ENCODE measurements at places on chromosomes 1 and 21.

DNA sequence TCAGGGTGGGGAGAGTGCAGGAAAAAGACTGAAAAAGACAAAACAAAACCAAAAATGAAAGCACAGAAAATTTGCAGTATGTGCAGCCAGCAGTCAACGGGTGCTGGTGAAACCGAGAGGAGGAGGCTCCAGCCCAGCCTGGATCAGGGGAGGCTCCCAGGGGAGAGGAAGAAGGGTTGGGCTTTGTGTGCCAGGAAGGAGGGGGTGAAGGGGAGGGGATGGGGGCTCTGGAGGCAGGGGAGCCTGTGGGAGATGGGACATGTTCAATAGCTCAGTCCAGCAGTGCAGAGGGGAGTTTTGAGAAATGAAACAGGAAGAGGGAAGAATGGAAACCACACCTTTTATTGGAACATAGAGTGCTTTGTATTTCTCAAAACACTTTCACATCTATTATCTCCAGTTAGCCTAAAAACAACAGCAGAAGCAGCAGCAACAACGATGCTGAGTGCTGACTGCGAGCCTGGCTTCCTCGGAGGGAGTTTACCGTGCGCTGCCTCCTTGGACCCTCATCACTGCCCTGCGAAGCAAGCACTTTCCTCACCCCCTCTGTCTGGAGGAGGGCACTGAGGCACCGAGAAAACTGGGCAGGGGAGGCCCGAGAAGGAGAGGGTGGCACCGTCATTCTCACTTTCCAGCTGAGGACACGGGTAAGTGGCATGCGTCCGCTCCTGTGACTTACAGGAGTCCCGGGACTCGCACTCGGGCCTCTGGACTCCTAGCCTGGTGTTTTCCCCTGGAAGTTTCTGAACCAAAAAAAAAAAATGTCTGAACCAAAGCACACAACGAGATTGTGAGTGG lies 62.9 kb downstream of the MDM4 start:
- DNase-seq = no peak

- DNase-seq = no peak
Observed at GRCh38 chr1:62282909-62283755, 36.1 kb downstream of the KANK4 start.

DNA sequence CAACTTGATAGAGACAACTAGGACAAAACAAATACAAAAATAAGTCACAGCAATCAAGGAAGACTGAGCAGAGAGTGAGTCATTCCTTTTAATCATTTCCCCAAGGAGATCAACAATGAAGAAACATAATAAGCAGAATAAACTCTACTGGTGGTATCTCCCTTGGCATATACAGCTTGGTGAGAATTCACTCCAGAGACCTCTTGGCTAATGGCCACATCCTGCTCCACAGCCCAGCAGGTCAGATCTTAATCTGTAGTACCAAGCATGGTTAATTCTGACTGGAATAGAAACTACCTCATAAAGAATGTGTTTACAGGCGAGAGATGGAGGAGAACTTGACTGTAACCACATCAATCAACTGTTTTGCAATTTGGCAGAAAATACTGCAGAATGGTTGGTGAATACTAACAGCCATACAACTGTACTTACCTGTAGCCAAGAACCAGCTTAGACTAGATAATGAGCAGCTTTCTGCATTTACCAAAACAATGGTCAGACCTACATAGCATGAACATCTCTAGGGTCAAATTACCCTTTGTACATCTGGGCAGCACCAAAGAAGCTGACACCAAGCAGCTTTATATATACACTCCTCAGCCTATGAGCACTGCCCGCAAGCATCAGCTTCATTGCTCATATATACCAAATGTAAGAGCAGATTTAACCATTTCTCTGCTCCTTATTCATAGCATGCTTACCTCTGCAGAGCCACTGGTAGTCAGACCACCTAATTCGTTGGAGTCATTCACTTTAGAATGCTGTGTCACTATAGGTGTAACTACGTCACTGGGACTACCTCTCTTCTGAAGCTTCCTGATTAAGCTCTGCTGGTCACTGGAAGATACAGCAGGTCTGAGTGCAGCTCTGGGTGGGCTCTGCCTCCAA lies 51.0 kb downstream of the KIAA0319L start:
- peak; percentile 92 for DNase-seq

DNA sequence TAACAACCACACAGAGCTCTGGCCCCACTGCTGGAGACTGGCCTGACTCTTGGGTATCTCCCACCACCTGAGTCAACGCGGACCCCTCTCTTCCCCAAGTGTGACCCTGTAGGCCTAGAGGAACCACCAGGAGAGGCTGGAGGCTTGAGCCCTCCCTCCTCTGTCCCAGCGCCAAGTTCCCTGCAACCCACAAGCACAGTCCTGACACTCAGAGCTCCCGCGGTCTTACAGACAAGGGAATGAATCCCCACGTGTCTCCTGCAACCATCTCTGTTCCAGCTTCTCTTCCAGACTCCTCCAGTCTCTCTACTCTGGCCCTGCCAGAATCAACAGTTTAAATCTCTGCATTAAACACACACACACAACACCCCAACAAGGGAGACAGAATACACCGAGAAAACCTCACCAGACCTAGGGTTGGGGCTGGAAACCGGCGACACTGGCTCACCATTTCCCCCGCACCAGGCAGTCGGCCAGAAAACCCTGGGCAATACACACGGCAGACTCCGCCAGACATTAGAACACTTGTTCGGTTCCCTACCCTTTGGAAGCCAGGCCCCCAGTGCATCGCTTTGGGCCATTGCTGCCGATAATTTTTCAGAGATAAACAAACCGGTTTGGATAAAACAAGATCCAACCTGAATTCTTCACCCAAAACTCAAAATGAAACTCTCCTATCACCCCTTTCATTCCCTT lies 21.7 kb downstream of the CASZ1 start:
- no peak for DNase-seq

DNA sequence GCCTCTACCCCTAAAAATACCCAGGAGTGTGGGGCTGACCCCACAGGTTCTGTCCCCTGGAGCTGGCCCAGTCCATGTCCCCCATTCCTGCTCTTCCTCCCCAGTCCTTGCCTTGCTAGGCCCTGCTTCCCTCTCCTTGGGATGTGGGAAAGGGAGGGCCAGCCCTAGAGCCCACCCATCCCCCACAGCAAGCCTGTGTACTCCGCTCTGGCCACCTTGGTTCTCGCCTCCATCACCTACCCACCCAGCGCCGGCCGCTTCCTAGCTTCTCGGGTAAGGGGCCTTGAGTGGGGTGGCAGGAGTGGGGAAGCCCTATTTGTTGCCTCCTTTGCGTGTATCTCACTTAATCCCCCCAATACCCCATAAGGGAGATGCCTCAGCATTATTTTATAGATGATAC lies 6.7 kb downstream of the CLCNKB start:
- DNase-seq = no peak

GRCh38 chr1:151435174-151435573 lies 24.1 kb downstream of the POGZ start:
- no peak for DNase-seq

GRCh38 chr1:161374373-161374772 lies 6.7 kb upstream of the CFAP126 start:
- DNase-seq = peak; percentile 20

GRCh38 chr1:22163564-22163963 lies 20.7 kb upstream of the WNT4 start:
- DNase-seq = no peak

DNA sequence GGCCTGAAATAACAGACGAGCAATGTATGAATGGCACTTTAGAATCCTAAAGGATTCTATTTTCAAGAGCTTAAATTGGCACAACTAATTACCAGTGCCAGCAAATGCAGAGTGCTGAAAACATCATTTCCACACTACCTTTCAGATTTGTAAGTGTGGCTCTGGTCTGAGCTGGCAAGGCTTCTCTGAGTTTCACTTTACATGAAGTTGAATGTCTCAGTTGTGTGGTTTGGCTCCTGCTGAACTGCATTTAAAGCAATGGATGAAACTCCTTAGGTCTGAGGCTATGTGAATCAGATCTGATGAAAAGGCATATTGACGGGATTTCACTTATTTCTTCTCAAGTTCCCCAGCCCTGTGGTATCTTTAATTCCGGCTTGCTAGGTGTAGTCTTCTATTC lies 114.8 kb upstream of the PTGFR start:
- DNase-seq = peak; percentile 2

DNA sequence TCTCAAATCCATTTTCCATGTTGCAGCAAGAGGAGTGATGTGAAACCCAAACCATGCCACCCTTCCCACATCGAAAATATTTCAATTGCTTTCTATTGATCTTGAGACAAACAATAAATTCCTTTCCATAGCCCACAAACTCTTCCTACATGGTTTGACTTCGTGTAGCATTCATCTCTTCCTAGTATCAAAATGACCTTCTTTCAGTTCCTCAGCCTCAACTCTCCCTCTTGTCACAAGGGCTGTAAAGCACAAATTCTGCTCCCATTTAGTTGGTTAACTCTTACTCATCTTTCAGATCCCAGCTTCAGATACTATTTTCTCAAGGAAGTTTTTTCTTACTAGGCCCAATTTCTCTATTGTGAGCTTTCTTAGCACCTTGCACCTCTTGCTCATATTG lies 99.0 kb downstream of the ZNF281 start:
- no peak for DNase-seq

- no peak for DNase-seq
Observed at GRCh38 chr1:28039341-28039740, 49.1 kb downstream of the EYA3 start.

- DNase-seq = no peak
Observed at GRCh38 chr21:17763288-17764037, 55.7 kb downstream of the C21orf91 start.

DNA sequence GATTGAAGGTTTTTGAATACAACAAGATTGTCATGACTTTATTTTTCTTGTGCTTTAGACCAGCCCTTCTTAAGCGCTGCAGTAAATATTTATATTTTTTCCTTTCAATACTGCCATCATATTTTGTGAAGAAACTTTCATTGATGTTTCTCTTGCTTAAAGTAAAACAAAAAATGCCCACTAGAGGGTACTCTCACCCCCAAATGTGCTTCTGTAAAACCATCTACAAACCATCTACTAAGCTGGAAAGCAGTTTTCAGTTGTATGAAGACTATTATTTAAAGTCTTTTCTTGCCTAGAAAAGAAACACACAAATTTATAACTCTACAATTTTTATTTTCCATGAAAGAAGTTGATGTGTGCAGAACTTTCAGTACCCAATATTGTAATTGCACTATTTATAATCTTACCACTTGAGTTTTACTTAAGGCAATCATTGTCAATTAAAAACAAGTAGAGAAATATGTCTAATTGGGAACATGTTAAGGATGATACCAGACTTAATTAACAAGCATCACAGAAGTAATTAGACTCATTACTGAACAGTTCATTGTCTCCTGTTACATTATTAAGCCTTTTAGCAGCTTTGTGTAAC lies 10.7 kb downstream of the LEPR start:
- peak; percentile 48 for DNase-seq

GRCh38 chr1:87916965-87917364 lies 588.3 kb downstream of the LMO4 start:
- DNase-seq = no peak

GRCh38 chr1:156655904-156656516 lies 14.1 kb downstream of the BCAN start:
- DNase-seq = no peak

- peak; percentile 60 for DNase-seq
Observed at GRCh38 chr1:71049951-71050598, 2.5 kb upstream of the PTGER3 start.

GRCh38 chr1:74681001-74681400 lies 7.4 kb upstream of the ERICH3 start:
- DNase-seq = no peak

DNA sequence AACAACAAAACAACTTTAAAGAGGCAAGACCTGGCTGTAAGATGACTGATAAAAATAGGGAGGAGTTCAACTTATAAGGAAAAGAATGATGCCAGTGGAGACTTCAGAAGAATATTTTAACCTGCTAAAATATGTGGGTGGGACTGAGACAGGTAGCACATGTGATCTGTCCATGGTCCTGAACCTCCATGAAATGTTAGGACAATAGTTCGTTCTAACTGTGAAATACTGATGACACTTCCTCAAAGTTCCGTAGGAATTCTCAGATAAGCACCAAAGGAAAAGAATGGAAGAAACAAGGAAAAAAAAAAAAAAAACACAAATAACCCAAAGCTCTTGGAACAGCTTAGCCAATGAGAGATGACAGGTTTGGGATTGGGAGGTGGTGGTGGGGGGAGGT lies 44.7 kb downstream of the CDC42BPA start:
- no peak for DNase-seq

- DNase-seq = no peak
Observed at GRCh38 chr1:206824331-206824730, 41.1 kb upstream of the IL20 start.

DNA sequence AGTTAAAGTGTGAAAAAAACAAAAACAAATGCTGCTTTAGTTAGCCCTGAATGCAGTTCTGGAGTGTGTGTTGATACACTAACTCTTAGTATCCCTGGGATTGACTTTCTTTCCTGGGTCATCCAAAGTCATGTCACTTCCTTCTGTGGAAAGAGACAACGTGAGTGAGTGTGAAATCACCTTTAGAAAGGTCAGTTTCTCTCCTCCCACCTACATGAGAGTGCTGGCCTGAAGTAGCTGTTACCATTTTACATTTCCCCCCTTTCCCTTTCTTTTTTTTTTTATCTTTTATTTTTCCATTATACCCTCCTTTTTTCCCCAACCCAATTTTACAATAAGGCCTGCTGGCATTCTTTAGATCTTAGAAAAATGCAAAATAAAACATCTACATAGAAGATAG lies 55.2 kb downstream of the CENPF start:
- DNase-seq = no peak

- DNase-seq = no peak
Observed at GRCh38 chr1:54325284-54325683, 80.9 kb downstream of the SSBP3 start.

DNA sequence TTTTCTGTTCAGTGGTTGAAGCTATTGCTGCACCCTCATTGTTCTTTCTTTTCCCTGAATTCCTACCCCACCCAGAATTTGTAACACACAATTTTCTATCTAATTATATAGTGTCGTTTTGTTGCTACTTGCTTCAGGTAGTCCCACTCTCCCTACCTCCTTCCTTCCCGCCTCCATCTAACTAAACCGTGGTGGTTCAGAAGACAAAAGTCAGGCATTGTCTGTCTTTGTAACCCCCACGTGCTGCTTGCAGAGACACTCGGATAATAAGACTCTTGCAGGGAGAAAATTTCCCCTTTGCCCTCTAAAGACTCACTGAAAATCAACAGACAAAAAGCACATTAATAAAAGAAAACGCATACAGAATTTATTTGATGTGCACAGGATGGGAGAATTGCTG lies 46.2 kb upstream of the BTG3 start:
- no peak for DNase-seq
